H4 (cell line): ENCODE measurements at places on chromosomes 7 and 10.

- no peak for DNase-seq
These were observed 25.1 kb upstream of the FAM20C start for GRCh38 chr7:167090-167855.

- DNase-seq, result no peak
These were observed 11.9 kb downstream of the TMEM106B start for GRCh38 chr7:12222889-12223579.

- no peak for DNase-seq
These were observed 322.8 kb downstream of the POM121L12 start for GRCh38 chr7:53358269-53358668.

DNA sequence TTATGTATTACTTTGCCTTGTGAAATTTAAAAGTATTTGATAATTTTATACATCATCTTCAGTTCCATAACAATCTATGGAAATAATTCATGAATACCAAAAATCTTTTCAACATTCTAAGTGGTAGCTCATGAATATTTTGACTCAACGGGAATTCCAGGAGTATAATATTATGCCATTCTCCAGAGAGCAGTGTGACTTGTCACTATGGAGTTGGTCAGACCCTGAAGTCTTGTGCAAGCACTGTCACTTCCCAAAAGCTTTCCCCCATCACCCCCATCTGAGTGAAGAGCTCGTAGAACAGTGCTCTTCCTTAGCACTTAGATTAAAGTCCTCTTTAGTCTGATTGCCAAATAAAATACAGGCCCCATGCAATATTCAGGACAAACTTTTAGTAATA lies 29.4 kb upstream of the CCNJ start:
- no peak for DNase-seq

DNA sequence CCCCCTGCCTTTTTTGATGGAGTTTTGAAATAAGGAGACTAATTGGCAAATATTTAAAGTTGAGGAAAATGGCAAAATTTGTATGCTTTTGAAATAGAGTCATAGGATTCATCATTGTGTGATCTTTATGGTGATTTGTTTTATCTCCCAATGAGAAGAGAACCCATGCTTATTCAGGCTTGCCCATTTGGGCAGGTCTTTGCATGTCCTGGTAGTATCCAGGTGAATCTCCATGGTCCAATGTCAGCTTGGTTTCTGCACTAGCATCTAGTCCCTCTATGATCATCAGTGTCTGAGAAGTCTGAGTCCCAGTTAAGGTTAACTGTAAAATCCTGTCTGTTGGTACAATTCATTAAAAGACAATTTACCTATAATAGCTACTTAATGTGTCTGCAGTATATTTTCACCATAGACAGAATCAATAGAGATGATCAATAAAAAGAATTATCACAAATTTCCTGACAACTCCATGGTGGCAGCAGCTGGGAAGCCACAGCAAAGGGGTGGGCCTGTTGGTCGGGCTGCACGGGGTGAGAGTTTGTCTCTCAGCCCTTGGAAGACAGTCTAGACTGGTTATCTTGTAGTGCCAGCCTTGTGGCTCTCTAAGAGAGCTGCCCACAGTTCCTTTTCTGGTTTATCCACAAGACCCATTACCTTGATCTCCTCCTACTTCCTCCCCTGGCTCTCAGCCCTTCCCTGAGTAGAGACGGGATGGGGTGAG lies 22.2 kb upstream of the BMPER start:
- peak; percentile 29 for DNase-seq

- no peak for DNase-seq
These were observed 31.8 kb downstream of the WDR86 start for GRCh38 chr7:151378011-151378410.

DNA sequence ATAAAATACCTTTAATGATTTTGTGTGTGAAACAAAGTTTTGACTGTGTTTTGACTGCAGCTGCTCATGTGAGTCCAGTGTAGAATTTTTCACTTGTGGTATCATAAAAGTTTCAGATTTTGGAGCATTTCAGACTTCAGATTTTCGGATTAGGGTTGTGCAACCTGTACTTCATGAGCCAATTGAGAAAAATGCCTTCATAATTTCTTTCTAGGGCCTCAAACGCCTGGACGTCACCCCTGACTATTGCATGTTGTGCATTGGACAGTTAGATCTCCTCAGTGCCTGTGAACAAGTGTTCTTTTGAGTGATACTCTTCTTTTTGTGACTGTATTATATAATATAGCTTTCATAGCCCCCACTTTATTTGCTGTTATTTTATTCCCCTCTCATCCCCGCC lies 161.1 kb downstream of the AUTS2 start:
- no peak for DNase-seq

- DNase-seq, result no peak
These were observed 125.4 kb downstream of the KMT2E start for GRCh38 chr7:105139381-105139780.

- DNase-seq, result no peak
These were observed 543 bp downstream of the HMX3 start for GRCh38 chr10:123136221-123136805.

- no peak for DNase-seq
These were observed 29.7 kb downstream of the PARP12 start for GRCh38 chr7:140033036-140033435.

DNA sequence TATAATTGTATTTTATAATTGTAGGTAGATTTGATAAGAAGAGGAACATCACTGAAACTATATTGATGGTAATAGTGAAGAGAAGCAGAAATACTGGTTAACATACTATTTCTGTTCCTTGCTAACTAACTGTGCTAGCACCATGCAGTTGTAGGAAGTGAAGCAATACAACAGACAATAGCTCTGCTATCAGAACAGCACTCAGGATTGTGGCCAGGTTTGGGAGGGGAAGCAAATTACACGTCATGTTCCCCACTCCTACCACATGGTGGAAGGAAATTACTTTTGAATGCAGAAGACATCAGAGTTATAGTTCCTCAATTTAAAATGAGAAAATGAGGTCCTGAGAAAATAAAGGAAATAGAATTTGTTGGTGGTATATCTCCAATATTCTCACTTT lies 151.1 kb downstream of the DGKB start:
- no peak for DNase-seq

DNA sequence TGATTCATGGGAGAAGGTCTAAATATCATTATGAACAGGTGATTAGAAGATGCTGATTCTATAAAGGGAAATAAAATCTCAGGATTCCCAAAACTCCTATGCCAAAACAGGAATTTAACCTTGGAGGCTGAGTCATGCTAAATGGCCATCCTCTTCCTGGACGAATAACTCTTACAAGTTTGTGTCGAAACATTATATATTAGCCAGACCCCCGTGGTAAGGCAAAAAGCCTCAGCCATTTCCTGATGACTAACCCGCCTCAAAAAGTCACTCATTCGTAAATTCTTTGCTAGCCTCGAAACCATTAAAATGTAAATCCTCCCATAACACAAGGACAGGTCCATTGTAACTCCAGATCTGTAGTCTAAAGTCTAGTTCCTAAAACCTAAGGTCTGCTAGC lies 32.0 kb downstream of the CUL2 start:
- peak; percentile 67 for DNase-seq

DNA sequence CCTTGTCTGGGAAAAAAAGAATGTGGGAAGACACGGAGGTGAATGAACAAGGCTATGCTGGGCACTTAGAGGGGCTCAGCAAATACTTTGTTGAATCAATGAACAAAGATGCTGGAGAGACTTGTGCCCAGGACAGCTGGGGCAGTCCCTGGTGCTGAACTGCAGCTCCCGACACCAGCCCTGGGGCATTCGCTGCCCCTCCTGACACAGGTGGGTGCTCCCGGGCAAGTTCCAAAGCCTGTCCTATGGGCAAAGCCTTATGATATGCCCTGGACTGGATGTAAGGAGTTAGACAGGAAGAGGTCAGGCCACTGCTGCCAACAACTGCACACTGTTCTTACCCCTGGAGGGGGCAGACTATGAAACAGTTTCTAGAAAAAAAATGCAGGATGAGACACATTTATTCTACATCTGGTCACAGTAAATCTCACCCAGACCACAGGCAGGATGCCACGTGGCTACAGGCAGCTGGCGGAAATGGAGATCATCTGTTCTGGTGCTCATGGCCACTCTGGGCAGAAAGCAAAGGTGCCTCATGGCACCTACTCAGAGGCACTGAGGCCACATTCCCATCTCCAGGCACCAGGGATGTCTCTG lies 21.9 kb upstream of the FRAT2 start:
- DNase-seq, result no peak
